ENCODE measurements at places on chromosomes 16 and 17. TPM values are rescaled to one million over a fixed set of nuclear protein-coding genes. Genes with fewer than 3 reads are reported as not detected.

The UTP4 gene
- total RNA-seq, result 26.2 TPM

The HYDIN gene
- total RNA-seq, result 0.16 TPM

The GAST gene
- not detected for total RNA-seq

The PROCA1 gene
- not detected for total RNA-seq
